ENCODE measurements at places on chromosomes 6 and 20. TPM values are rescaled to one million over a fixed set of nuclear protein-coding genes. Genes with fewer than 3 reads are reported as not detected.

DNA sequence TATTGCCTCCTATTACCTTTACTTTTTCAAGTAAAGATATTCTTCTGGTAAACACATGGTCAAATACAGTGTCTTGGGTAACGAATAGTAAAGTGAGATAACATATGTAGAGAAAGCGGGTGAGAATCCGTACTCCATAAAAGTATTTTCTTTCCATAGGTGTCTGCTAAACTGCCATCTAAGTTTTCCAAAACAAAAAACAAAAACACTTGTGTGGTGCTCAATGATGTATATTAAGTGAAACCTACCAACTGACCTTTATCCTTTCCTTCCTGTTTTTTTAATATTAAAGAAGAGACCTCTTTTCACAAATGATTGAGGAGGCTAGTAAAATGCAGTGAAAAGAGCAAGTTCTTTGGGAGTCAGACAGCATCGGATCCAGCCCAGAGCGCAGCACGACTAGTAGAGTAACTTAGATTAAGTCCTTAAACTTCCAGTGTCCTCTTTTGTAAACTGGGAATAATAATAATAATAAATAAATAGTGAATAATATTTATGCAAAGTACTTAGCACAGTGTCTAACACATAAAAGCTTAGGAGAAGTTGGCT lies 437 bp upstream of the CDKAL1 start:
- no peak for DNase-seq
- H3K27ac ChIP-seq: no peak overlapping the region
- H3K4me3 ChIP-seq: peak overlapping the region; percentile 97
- H3K4me1 ChIP-seq: no peaks in the 10 kb centered on the region

GRCh38 chr6:28537065-28537464 lies 11.4 kb downstream of the GPX5 start:
- H3K36me3 ChIP-seq: no peaks in the 10 kb centered on the region
- peak; percentile 53 for DNase-seq
- peak overlapping the region; percentile 94 for H3K4me3 ChIP-seq
- H3K4me1 ChIP-seq: no peaks in the 10 kb centered on the region
- no peak overlapping the region for H3K27ac ChIP-seq

GRCh38 chr6:133202610-133203343 lies 38.4 kb upstream of the EYA4 start:
- no peaks in the 10 kb centered on the region for H3K27me3 ChIP-seq
- H3K27ac ChIP-seq: no peak overlapping the region
- H3K36me3 ChIP-seq: no peaks in the 10 kb centered on the region
- DNase-seq: no peak
- no peak overlapping the region for H3K4me3 ChIP-seq

- H3K4me1 ChIP-seq: peaks cover 4% of the 10 kb centered on the region
- H3K36me3 ChIP-seq: peaks cover 30% of the 10 kb centered on the region
- no peaks in the 10 kb centered on the region for H3K27me3 ChIP-seq
- H3K4me3 ChIP-seq: no peak overlapping the region
Observed at GRCh38 chr6:161226009-161226964, 47.6 kb downstream of the AGPAT4 start.

GRCh38 chr20:18042229-18042628 lies 15.5 kb downstream of the OVOL2 start:
- peaks cover 8% of the 10 kb centered on the region for H3K36me3 ChIP-seq
- DNase-seq: no peak
- H3K27ac ChIP-seq: no peak overlapping the region
- H3K27me3 ChIP-seq: no peaks in the 10 kb centered on the region
- H3K4me3 ChIP-seq: no peak overlapping the region

GRCh38 chr20:39270837-39271604 lies 308.9 kb downstream of the DHX35 start:
- H3K27ac ChIP-seq: no peak overlapping the region
- DNase-seq: no peak
- H3K36me3 ChIP-seq: no peaks in the 10 kb centered on the region
- no peaks in the 10 kb centered on the region for H3K27me3 ChIP-seq
- H3K4me1 ChIP-seq: peaks cover 2% of the 10 kb centered on the region

DNA sequence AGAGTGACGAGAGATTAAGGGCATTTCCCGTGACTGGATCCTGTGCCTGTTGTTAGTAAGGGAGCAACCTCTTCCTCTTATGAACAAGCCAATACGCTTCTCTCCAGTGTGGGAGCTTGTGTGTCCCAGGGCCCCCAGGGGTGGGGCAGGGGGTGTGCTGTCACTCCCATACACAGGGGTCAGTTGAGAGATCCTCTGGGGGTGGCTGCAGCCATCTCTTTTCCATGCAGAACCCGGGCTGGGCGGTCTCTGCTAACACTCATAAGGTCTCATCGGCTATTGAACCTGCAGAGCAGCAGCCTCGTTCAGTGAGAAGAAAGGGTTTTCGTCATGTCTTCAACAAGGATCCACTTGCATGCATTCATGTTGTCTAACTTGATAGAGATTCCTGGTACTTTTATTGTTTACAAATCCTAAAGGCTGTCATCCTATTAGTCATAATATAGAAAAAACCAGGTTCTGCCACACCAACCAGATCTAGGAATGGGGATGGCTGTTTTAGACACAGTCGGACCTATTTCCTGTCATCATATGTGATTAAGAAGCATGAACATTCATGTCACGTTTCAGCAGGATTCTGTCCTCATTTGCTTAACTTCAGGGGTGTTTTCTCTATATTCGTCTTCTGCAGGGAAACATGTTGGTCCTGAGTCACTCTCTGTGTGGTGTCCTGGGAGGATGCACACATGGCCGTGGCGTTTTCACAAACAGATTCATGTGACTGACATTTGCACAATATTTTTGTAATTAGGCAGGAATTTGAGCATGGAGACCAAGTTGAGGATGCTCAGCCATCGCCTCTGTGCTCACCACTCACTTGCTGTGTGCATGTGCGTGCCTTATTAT lies 13.3 kb upstream of the THBS2 start:
- DNase-seq: no peak
- no peak overlapping the region for H3K27ac ChIP-seq
- H3K4me1 ChIP-seq: peaks cover 3% of the 10 kb centered on the region
- peaks cover 5% of the 10 kb centered on the region for H3K36me3 ChIP-seq

- no peak overlapping the region for H3K27ac ChIP-seq
- H3K36me3 ChIP-seq: no peaks in the 10 kb centered on the region
- no peak overlapping the region for H3K4me3 ChIP-seq
- H3K4me1 ChIP-seq: no peaks in the 10 kb centered on the region
- no peaks in the 10 kb centered on the region for H3K27me3 ChIP-seq
Observed at GRCh38 chr6:17086469-17086868, 15.4 kb upstream of the STMND1 start.

DNA sequence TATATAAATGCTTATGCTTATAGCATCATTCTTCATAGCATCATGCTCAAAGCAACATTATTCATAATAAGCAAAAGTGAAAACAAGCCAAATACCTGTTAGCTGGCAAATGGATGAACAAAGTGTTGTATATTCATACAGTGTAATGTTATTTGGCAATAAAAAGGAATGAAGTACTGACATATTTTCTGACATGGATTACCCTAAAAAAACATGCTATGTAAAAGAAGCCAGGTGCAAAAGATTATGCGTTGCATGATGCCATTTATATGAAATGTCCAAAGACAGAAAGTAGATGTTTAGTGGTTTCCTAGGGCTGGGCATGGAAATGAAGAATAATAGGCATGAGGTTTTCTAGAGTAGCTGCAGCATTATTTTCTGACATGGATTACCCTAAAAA lies 77.1 kb downstream of the GFRA4 start:
- no peak overlapping the region for H3K4me3 ChIP-seq
- H3K4me1 ChIP-seq: no peaks in the 10 kb centered on the region
- DNase-seq: no peak
- no peak overlapping the region for H3K27ac ChIP-seq

GRCh38 chr20:3377644-3378043 lies 29.8 kb downstream of the DNAAF9 start:
- H3K27ac ChIP-seq: no peak overlapping the region
- H3K4me1 ChIP-seq: peaks cover 6% of the 10 kb centered on the region
- no peak for DNase-seq

The TOX2 gene
- total RNA-seq: 1.7 TPM

The LAMA2 gene
- 3.7 TPM for total RNA-seq

The IPCEF1 gene
- 0.48 TPM for total RNA-seq
